Fibroblast of lung (primary cell): ENCODE measurements at places on chromosomes 1 and 21. TPM values are rescaled to one million over a fixed set of nuclear protein-coding genes. Genes with fewer than 3 reads are reported as not detected.
A peak's percentile ranks its signal among the peaks of the same experiment; 100 is the strongest.

DNA sequence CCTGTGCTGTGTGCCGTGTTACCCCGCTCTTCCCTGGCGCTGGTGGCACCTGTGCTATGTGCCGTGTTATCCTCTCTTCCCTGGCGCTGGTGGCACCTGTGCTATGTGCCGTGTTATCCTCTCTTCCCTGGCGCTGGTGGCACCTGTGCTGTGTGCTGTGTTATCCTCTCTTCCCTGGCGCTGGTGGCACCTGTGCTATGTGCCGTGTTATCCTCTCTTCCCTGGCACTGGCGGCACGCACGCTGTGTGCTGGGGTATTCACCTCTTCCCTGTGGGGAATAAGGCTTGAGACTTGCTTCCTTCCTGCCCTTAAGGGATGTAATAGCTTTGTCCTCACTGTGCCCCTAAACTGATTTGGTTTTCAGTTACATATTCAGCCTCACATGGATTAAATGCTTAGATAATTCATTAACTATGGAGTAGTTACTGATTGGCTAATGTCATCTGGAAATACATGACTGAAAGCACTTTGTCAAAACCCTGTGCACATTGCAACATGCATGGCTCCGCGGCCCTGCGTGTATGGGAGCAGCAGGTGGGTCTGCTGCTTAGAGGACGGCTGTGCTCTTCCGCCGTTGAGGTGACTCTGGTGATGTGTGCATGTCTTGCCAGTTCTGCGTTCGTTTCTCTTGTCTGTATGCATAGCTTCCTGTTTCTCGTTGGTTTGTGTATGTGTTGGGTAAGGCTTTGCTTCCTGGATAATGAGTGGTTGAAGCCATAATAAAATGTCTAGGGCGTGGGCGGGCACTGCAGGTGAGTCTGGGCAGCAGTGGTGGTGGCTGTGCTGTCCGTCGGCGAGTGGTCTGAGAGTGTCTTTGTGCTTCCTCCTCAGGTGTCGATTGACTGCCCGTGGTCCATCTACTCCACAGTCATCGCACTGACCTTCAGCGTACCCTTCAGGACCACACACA, 17.9 kb upstream of the PWP2 start:
- DNase-seq, result no peak

GRCh38 chr1:38117444-38117887, 70.9 kb upstream of the POU3F1 start:
- DNase-seq, result no peak

GRCh38 chr1:29237852-29238619, 1.7 kb downstream of the PTPRU start:
- DNase-seq, result peak; percentile 43

DNA sequence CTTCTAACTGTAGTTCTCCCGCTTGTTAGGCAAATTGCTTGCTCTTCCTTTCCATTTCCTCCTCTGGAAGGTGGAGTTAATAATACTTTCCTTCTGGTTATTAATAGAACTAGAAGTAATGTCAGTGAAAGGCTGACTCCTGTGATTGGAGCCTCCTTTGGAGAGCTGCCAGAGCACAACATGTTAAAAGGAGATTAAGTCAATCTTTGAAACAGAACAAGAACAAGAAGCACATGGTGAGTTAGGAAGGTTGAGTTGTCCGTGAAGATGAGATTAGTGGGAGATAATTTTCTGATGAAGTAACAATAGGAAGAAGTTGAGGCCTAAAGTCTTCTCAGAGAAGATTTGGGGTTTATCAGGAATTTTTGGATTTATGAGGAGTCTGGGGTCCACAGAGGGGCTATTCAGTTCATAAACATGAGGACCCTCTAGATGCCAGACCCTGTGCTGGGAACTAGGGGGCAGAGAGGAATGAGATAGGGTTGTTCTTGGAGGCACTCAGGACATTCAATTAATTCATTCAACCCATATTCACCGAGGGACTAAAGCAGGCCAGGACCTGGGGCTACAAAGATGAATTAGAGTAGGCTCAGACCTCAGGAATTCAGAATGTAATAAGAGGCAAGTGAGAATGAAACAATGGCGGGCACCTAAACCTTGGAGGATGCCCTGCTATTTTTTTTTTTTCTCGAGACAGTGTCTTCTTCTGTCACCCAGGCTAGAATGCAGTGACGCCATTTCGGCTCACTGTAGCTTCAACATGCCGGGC, 40.7 kb upstream of the DHCR24 start:
- DNase-seq, result peak; percentile 52

- DNase-seq, result no peak
These were observed 13.9 kb downstream of the COL9A2 start for GRCh38 chr1:40303051-40303771.

DNA sequence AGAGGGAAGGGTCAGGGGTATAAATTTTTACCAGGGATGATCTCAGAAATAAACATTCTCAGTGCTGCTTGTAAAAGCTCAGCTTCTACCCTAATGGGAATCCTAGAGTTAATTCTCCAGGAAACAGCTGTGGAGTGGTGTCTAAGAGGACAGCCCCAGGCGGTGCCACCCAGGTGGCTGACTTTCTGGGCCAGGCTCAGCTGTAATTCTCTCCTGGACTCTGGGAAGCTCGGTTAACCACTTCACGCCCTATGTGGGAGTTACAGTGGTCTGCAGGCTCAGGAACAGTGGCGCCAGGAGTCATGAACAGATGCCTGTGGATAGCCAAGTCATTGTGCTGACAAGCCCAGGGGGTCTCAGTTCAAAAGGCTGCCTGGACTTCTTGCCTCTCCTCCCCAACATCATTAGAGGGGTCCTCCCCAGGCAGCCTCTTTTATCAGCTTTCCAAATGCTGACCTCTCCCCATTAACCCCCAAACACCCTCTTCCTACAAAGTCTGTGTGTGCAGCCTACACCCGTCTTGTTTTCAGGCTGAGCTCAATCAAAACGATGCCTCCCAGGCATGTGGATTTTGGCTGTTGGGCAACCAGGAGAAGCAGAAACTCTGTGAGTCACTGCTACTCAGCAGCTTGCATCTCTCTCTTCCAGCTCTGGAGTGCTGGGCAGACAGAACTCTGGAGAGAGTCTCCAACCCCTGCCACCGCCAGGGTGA, 1.2 kb downstream of the HHIPL2 start:
- peak; percentile 78 for DNase-seq

DNA sequence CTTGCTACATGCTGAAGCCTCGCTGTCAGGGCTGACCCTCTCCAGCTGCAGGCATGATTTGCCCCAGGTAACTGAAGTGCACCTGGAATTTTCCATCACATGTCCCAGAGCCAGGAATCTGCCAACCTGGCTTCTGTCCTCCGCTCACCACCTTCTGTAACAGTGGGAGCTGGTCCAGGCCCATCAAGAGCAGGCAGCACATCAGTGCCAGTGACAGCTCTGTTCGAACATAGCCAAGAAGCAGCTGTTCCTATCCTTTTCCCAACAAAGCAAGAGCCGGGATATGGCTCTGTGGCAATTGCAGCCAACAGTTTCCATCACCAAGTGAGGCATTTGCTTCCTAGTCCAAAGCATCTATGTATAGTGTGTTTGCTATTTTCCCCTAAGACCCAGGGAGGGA, 42.2 kb upstream of the KANK4 start:
- DNase-seq, result no peak

- DNase-seq, result no peak
These were observed 110.8 kb upstream of the KAZN start for GRCh38 chr1:14487671-14488070.

GRCh38 chr1:44254392-44254910, 41.2 kb downstream of the DMAP1 start:
- DNase-seq, result no peak

- DNase-seq, result no peak
These were observed 9.9 kb upstream of the ANKRD13C start for GRCh38 chr1:70364439-70364838.

- peak; percentile 5 for DNase-seq
These were observed 107.2 kb downstream of the DNM3 start for GRCh38 chr1:171948511-171948910.

DNA sequence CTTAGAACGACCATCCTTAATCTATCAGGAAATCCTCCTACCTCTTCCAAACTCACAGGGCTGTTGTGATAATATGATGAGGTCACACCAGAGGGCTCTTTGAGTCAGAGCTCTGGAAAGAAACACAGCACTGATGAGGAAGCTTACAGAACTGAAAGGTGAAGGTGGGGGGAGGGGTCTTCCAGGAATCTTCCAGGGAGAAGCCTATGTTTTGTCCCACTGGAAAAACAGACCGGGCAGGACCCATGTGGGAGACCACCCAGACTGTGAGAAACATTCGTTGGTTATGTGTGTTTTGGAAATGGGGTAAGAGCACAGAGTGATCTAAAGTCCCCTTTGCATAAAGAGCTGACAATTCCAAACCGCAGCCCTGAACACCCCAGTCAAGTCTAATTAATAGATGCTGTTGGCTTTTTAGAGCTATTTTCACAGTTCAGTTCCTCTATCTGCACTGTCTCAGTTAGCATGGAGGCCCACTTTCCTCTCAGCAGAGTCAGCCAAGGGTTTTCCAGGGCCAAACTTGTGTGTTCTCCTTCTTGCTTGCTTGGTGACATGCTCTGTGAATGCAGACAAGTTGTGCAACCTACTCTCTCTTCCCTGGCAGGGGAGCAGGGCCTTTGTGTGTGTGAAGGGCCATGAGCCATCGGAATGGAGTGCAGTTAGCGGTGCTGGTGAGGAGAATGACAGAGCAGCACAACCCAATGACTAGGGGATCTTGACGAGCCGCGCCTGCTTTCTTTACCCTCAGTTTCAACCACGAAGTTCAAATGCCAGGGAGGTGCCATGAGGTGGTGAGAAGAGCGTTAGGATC, 12.3 kb downstream of the PHLDA3 start:
- DNase-seq, result peak; percentile 97

DNA sequence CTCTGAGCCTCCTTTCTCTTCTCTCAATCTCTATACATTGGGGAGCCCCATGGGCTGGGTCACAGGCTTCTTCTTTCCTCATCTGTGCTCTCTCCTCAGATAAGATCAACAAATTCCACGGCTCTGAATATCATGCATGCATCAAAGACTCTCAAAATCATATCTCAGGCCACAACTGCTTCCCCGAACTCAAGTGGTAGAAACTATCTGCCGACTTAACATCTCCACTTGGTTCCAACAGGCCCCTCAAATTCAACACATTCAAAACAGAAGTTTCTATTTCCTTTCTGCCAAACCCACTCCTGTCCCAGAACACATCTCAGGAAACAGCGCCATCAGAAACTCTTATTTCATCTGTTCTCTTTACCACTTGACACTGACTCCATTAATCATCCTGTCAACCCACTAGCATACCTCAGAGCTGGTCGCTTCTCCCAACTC, 16.7 kb downstream of the DDX59 start:
- no peak for DNase-seq

PEA15 gene
- 816 and 871 TPM in 2 replicates for polyA plus RNA-seq

OR6P1 gene
- not detected in 2 replicates for polyA plus RNA-seq

NUDT17 gene
- 3.4 and 4.5 TPM in 2 replicates for polyA plus RNA-seq

FCRLA gene
- polyA plus RNA-seq, result 0.56 and 0.68 TPM in 2 replicates
